MG63 (cell line): ENCODE measurements at places on chromosomes 13 and 19. TPM values are rescaled to one million over a fixed set of nuclear protein-coding genes. Genes with fewer than 3 reads are reported as not detected.

DNA sequence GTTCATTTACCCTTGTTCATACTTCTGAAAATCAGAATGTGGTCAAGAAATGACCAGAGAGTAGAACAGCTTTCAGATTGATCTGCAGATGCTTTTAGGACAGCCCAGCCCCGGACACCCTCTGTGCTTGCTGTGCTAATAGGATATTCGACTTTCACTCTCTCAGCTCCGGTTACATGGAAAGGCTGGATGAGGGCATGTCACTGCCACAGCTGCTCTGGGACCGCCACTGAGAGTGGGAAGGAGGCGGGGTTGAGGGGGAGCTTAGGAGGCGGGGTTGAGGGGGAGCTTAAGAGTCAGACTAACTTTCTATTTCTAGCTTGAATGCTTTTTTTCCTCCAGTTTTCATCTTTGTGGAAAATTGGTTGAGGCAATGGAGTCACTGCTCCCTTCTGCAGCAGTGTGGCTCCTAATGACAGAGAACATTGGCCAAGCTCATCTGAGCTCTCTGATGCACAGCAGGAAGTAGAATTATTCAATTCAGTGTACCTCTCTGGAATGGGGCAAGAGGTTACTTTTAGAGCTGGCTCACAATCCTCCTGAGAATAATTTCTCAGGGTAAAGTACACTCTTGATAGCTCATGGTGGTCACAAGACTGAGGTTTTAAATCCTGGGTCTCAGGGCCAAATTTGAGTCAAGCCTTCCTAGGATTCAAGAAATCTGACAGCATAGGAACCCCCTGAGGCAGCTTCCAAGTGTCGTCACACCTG, 74.6 kb upstream of the NPAS1 start:
- DNase-seq = peak; percentile 23

DNA sequence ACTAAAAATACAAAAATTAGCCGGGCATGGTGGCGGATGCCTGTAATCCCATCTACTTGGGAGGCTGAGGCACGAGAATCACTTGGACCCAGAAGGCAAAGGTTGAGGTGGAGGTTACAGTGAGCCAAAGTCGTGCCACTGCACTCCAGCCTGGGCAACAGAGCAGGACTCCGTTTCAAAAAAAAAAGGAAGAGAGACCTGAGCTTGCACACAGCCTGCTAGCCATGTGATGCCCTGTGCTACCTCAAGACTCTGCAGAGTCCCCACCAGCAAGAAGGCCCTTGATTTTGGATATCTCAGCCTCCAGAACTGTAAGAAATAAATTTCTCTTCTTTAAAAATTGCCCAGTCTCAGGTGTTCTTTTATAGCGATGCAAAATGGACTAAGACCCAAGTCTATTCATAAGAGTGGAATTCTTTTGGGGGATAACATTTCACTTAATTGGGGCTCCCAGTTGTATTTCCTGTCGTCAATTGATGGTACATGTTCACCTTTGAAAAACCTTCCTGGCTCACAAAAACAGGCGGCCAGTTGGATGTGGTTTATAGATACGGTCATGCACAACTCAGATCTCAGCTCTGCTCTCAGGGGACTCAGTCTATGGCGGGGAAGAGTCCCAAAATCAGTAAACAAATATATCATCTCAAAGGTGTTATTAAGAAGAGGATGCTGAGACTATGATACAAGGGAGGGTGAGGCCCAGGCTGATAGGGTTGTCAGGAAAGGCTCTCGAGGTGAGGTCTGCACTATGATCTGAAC, 2.4 kb upstream of the CHERP start:
- DNase-seq = no peak

DNA sequence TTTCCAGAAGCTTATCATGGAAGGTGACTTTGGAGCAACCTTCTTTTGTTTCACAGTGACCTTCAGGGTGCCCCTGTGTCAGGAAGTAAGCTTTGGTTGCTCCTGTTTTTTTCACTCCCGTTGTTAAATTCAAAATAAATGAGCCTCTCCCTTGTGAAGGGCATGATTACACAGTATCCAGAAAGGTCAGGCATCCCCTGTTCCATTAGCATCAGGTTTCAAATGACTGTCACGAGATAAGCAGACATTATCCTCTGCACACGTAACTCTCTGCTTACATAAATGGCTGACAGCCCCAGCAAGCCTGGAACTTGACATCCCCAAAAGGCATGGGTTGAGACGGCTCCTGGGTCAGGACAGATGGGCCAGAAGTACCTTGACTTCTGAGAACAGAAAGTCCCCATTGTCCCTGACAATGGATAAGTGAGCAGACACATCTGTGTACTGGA, 52.0 kb downstream of the RAB20 start:
- DNase-seq = no peak

The VSTM1 gene
- total RNA-seq = not detected in 2 replicates
